ENCODE measurements at places on chromosomes 4 and X.

DNA sequence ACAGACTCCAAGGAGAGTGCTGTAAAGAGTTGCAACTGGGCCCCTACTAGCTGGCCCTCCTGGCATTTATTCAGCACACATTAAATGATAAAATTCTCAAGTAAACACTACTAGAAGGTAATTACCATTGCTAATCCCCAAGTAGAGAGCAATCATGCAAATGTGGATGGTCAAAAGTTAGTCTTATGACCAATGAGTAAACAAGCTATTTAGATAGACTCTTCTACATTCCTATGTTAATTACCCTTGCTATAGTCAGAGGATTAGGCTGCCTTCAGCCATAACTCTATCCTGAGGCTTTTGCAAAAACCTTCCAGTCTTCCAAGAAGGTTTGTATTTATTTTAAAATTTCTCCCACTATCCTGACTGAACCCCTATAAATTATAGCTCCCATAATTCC, 28.3 kb upstream of the HPGD start:
- no peak for DNase-seq

- DNase-seq = peak; percentile 12
Measured at GRCh38 chrX:41025926-41026701, 59.1 kb upstream of the USP9X start.

GRCh38 chr4:77599378-77599777, 6.2 kb upstream of the CXCL13 start:
- peak; percentile 41 for DNase-seq

DNA sequence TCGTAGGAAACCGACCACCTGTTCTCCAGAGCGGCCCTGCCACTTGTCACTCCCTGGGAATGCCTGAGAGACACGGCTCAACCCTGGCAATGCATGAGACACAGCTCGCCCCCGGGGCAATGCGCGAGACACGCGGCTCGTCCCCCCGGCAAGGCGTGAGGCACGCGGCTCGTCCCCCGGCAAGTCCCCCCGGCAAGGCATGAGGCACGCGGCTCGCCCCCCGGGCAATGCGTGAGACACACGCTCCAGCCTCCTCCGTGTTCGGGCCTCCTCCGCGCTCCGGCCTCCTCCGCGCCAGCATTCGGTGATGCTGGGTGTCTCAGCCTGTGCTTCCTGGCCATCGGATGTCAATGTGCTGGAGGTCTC, 27.5 kb upstream of the CPLX1 start:
- no peak for DNase-seq

DNA sequence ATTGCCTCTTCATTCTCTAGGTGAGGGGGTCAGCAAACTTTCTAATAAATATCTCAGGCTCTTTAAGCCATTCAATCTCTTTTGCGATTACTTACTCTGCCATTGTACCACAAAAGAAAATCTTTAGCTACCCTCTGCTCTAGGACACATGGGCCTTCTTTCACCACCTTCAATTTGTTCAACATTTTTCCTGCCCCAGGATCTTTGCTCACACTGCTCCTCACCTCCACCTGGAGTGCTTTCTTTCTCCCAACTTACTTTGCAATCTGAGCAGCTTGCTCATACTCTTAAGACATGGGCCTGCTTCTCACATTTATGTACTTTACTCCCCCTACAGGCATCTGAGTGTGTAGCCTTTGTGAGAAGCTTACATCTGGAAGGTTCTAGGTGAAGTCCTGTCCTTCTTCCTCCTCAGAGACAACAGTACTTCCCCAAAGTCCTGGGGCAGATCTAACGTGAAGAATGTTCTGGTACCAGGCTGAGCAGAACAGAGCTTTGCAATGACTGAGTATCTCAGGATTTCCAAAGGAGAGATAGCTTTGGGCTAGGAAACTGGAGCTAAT, 55.0 kb upstream of the PRDM5 start:
- DNase-seq = peak; percentile 60

DNA sequence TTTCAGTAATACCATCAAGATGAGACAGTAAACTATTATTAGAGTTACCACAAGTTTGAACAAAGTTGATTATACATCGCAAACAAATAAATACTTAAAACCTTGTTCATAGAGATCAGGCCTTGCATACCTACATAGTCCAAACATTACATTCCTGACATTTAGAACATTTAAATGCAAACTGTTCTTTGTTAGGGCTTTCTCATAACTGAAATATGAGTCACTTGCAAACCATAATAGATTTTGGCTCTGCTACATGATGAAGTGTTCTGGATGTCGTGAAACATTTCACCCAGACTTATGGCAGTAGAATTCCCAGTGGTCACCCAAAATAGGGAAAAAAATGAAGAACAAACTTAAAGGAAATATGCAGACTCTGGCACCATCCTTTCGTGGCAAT, 75.0 kb downstream of the FAT4 start:
- peak; percentile 96 for DNase-seq

DNA sequence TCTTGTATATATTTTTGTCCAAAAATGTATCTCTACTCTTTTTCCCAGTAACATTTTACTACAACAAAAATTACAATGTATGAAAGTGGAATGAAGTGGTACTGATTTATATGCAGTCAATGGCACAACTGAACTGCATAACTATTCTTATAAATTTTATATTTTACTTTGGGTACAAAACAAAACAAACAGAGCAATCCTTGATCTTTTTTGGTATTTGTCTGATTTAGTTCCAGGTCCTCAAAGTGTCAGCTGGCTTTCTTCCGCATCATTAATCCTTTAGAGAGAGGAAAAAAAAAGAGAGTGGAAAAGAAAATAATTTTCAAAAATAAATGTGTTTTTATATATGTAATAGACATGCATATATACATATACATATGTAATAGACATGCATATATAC, 252.4 kb upstream of the SLIT2 start:
- DNase-seq = no peak

DNA sequence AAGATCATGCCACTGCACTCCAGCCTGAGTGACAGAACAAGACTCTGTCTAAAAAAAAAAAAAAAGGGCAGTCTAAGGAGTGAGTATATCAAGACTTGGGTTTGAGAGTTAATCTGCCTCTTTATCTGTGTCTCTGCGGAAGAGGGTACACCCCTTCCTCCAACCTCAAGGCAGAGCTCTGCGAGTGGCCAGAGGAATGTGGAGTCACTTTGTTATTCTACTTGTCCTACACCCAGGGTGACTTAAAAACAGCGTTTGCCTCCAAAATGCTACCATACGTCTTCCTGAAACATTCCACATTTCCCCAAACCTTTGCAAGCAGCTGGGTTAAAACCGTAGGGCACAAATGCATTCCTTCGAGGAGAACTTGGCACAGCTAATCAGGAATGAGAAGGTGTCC, 199.9 kb downstream of the SHOX start:
- DNase-seq = no peak

GRCh38 chr4:5198656-5199541, 147.6 kb downstream of the STK32B start:
- no peak for DNase-seq

Data from fibroblast of skin of right biceps (primary cell).